ENCODE measurements at places on chromosomes 2 and 18.

- DNase-seq = no peak
Observed at GRCh38 chr2:59568461-59568860, 985.0 kb downstream of the BCL11A start.

GRCh38 chr18:75029481-75029880, 179.5 kb downstream of the PTGR3 start:
- DNase-seq = no peak

DNA sequence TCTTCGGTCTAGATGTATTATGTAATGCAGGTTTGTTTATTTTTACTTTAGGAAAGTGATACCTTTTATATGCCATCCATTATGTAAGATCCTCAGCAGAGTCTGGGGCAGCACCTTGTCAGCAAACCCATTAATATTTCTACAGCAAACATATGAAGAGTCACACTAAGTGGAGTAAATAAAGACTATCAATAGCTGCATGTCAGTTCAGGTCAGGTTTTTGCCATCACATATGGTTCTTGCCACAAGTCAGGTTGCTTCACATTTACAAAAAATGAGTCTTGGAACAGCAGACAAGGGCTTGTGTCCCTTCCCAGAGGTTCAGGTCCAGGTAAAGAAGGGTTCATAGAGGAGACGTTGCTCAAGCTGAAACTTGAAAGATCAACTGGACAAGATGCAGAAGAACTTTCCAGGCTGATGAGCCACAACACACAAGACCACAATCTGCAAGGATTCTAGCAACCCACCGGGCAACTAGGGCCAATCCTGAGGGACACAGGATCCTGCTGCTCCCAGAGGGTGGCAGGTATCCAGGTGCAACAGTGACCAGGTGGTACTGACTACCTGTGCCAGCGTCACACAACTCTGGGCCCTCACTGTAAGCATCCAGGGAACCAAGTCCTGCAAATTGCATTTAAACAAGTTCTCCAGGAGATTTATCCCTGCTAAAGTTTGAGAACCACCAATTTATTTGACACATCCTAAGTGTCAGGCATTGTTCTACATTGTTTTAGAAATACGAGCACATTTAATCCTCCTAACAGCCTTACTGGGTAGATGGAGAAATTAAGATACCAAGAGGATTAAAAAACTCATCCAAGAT, 215.8 kb downstream of the ALPK2 start:
- DNase-seq = no peak

GRCh38 chr2:144084114-144084661, 435.7 kb downstream of the ZEB2 start:
- DNase-seq = no peak

DNA sequence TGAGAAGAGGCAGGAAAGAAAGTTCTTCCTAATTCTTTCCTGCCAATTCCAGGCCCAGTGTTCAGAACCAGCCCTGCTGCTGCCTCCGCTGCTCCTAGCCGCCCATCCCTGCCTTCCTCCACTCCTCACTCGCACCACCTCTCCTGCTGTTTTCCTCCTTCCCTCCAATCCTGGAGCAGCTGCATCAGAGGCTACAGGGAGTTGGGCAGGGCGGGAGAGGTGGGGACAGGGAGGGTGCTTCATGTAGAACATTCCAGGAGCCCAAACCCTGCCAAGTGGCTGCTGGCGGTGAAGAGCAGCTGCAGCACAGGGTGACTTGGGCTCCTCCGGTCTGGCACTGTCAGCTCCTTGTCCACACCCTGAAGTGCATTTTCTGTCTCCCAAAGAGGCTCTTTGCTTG, 176.3 kb downstream of the TNS1 start:
- DNase-seq = no peak

- no peak for DNase-seq
Observed at GRCh38 chr2:17311771-17312511, 206.3 kb downstream of the RAD51AP2 start.

DNA sequence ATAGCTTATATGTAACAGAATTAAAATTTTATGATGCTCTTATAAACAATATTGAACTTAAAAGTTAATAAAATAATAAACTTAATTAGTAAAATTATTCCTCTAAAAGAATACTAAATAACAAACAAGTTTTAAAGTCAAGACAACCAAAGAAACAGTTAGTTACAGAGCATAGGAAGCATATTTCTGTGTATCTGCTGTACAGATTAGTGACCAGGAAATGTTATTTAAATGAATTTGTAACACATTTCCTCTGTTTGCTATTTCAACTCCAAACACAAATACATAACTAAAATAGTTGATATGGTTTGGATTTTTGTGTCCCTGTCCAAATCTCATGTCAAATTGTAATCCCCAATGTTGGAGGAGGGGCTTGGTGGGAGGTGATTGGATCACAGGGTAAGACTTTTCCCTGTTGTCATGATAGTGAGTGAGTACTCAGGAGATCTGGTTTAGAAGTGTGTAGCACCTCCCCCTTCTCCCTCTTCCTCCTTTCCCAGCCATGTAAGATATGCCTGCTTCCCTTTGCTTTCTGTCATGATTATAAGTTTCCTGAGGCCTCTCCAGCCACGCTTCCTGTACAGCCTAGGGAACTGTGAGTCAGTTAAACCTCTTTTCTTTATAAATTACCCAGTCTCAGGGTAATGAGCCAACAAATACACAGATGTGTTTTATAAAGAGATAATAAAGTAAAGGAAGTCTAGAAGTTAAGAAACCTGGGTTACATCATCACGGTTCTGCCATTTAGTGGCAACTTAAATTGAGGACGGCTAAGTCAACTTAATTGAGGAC, 51.8 kb downstream of the ROCK2 start:
- DNase-seq = no peak

GRCh38 chr2:234747833-234748559, 203.8 kb upstream of the SH3BP4 start:
- no peak for DNase-seq

DNA sequence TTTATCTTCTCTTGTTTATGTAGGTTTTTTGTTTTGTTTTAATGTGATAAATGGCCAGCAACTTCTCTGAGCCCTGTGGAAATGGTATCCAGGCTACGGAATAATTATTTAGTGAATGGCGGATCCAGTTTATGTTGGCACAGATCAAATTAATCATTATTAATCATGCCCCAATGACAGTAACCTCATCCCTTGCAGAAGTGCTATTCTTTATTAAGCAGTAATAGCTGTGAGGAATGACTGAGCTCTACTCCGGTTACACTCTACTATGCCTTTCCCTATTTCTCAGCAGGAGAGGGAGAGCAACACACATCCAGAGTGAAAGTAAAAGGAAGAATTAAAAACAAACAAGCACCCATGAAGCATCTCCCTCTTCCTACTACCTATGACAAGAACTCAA, 84.8 kb downstream of the SETBP1 start:
- DNase-seq = no peak

DNA sequence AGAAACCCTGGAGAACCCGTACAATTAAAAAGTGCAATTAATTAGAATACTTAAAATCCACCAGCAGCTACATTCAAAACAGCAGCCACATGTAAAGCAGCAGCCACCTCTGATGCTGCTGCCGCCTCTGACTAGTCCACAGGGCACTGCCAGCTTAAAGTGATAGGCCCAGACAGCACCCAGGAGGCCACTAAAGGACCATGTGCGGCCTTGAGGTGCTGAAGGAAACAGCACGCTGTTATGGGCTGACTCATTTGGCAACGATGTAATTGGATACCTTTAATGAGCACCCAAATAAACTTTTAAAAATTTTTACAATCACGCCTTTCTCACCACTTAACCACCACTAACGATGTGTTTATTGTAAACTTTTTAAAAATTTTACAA, 209.3 kb upstream of the NCKAP5 start:
- DNase-seq = no peak

GRCh38 chr18:27780061-27780745, 396.7 kb downstream of the CDH2 start:
- no peak for DNase-seq

GRCh38 chr18:68147728-68148127, 567.2 kb downstream of the TMX3 start:
- no peak for DNase-seq
